Smooth muscle cell of trachea (primary cell): ENCODE measurements at places on chromosomes 5 and 9. TPM values are rescaled to one million over a fixed set of nuclear protein-coding genes. Genes with fewer than 3 reads are reported as not detected.

Gene ZNF367
- total RNA-seq, result 0.99 and 6.8 TPM in 2 replicates

Gene VCAN
- total RNA-seq, result 384 and 399 TPM in 2 replicates

Gene UBE2R2
- total RNA-seq, result 18.7 and 28.2 TPM in 2 replicates

Gene PCDHGA4
- 8.9 and 11.1 TPM in 2 replicates for total RNA-seq

Gene GGTA1
- total RNA-seq, result not detected in 2 replicates

Gene DBH
- not detected in 2 replicates for total RNA-seq

Gene CXXC5
- 57.9 and 140 TPM in 2 replicates for total RNA-seq

Gene FIBCD1
- 12.2 and 17.5 TPM in 2 replicates for total RNA-seq

Gene ROPN1L
- 0.29 and 0.66 TPM in 2 replicates for total RNA-seq

Gene SPINK13
- not detected in 2 replicates for total RNA-seq

Gene CAMK2A
- 1.5 and 3.8 TPM in 2 replicates for total RNA-seq

Gene SPATA31D4
- not detected in 2 replicates for total RNA-seq

Gene RNF183
- not detected in 2 replicates for total RNA-seq

Gene ASPN
- 7.1 and 15.2 TPM in 2 replicates for total RNA-seq

Gene IL5
- total RNA-seq, result not detected in 2 replicates

Gene SLC28A3
- 0.15 and 0.50 TPM in 2 replicates for total RNA-seq

Gene C9orf152
- total RNA-seq, result 0.17 TPM in 1 of 2 replicates, not detected in the other

Gene PCDHA8
- total RNA-seq, result under 0.01 and 0.15 TPM in 2 replicates

Gene TUSC1
- 7.4 and 9.9 TPM in 2 replicates for total RNA-seq

Gene FCN2
- total RNA-seq, result not detected in 2 replicates

Gene FST
- 39.2 and 73.6 TPM in 2 replicates for total RNA-seq

Gene NME5
- 2.6 and 2.8 TPM in 2 replicates for total RNA-seq

Gene CDKN2B
- total RNA-seq, result 15.0 and 42.2 TPM in 2 replicates

Gene SLCO4C1
- total RNA-seq, result not detected in 2 replicates

Gene FAM170A
- 0.17 TPM in 1 of 2 replicates, not detected in the other for total RNA-seq

Gene CRHBP
- under 0.01 and 3.5 TPM in 2 replicates for total RNA-seq

Gene LCN2
- not detected in 2 replicates for total RNA-seq

Gene TLN1
- 445 and 453 TPM in 2 replicates for total RNA-seq

Gene SPAAR
- total RNA-seq, result under 0.01 TPM in 1 of 2 replicates, not detected in the other

Gene CKMT2
- total RNA-seq, result 3.5 and 11.2 TPM in 2 replicates

Gene EQTN
- total RNA-seq, result not detected in 2 replicates
